ENCODE measurements at places on chromosomes 3 and 15.

DNA sequence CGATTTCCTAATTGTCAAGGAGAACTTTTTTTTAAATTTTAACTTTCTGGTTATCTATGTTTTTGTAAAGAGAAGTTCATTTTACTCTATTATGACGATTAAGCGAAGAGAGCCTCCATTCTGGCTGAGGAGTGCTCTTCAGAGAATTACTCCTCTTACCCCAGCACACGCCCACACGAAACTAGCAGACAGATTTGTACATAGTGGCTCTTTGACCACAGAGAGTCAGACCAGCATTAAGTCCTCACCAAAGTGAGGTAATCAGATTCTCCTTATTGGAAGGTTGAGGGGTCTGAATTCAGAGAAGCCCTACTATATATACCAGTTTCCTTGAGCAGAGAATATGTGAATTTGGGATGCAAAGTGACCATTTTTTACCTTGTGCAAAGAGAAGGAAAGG, 204.8 kb upstream of the TSC22D2 start:
- no peak for DNase-seq
- no peaks in the 10 kb centered on the region for H3K27me3 ChIP-seq
- no peaks in the 10 kb centered on the region for H3K36me3 ChIP-seq
- no peaks in the 10 kb centered on the region for H3K4me1 ChIP-seq
- no peak overlapping the region for H3K27ac ChIP-seq

DNA sequence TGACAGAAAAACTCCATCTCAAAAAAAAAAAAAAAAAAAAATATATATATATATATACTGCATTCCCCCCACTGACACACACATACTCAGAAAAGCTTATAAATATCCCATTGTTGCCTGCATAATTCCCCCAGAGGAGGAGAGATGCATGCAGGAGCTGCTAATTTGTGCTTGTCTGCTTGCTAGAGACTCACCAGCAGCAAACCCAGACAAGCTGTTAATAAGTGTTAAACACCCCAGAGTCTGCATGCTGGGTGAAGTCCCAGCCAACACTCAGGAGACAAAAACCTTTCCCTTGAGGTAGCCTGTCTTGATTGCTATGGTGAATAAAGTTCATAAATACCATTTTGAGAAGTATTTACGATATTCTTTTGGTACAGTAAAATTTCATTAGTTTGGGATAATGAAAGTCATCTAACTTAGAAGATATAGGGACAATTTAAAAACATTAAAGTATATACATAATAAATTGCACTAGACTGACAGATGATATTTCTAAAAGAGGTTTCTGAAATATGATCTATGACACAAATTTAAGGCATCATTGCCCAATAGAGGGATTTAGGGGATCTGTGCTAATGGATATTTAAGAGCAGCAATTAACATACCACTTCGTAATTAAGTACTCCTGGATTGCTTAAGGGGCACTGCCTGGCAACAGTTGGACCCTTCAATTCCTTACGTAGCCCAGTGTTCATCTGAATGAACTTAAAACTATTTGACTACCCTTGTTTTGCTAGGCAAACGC, 400.0 kb upstream of the C2CD4B start:
- no peak for DNase-seq
- H3K4me3 ChIP-seq = no peak overlapping the region
- no peak overlapping the region for H3K27ac ChIP-seq

DNA sequence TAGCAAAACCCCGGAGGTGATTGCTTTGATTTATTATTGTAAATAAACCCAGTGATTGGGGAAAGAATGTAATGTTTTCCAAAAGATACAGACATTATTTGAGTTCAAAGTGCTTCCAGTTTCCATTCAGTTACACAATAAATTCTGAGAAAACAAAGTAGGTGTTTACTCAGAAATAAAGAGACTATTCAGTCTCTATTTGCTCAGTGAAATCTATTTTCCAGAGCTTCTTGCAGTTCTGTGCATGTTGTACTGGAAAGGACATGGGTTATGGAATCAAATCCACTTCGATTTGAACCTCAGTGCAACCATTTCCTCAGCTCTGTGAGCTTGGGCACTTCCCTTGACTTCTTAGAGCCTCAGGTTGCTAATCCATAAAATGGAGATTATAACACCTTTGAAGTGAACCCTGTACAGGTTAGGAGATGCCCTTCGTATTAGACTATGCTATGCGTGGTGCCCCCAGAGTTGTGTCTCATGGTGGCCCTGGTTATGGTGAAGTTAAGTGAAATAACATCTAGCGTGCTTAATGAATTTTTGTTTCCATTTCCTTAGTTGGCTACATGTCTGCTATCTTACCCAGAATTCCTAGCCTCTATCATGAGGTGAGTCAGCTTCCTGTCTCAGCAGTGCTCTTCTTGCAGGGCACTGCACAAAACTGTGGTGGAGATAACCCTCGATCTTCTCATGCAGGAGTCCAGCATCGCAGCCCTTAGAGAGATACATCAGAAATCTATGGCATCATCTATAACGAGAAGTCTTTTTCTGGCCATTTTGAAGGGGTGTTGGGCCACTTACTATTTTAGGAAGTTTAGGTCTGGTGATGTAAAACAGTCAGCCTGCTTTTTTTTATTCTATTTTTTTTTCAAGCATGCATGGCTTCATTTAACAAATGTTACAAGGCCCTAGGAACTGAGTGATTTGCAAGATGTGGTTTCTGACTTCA, 97.7 kb downstream of the RPL39L start:
- peaks cover 16% of the 10 kb centered on the region for H3K4me1 ChIP-seq
- H3K27ac ChIP-seq = no peak overlapping the region
- H3K27me3 ChIP-seq = no peaks in the 10 kb centered on the region
- DNase-seq = no peak
- peaks cover 28% of the 10 kb centered on the region for H3K36me3 ChIP-seq

- DNase-seq = no peak
- no peaks in the 10 kb centered on the region for H3K4me1 ChIP-seq
These were observed 62.9 kb downstream of the ATG7 start for GRCh38 chr3:11335056-11335608.

- no peaks in the 10 kb centered on the region for H3K36me3 ChIP-seq
- no peak for DNase-seq
- H3K4me1 ChIP-seq = no peaks in the 10 kb centered on the region
- peaks cover 26% of the 10 kb centered on the region for H3K27me3 ChIP-seq
- H3K4me3 ChIP-seq = no peak overlapping the region
- H3K27ac ChIP-seq = no peak overlapping the region
These were observed 430.2 kb upstream of the MCTP2 start for GRCh38 chr15:93801206-93801605.

DNA sequence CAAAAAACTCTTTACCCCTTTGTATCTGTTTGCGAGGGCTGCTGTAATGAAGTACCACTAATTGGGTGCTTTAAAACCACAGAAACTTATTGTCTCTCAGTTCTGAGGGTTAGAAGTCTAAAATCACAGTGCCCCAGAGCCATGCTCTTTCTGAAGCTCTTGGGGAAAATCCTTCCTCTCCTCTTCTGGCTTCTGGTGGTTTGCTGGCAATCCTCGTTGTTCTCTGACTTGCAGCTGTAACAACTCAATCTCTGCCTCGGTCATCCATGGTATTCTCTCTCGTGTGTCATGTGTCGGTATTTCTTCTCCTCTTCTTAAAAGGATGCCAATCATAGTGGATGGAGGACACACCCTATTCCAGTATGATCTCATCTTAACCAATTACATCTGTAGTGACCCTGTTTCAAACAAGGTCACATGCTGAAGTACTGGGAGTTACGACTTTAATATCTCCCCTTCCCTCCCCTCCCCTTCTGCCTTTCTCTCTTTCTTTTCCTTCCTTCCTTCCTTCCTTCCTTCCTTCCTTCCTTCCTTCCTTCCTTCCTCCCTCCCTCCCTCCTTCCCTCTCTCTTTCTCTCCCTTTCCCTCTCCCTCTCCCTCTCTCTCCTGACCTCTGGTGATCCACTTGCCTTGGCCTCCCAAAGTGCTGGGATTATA, 6.5 kb upstream of the ARL8B start:
- H3K27ac ChIP-seq = no peak overlapping the region
- H3K4me3 ChIP-seq = no peak overlapping the region
- no peaks in the 10 kb centered on the region for H3K4me1 ChIP-seq
- no peak for DNase-seq

DNA sequence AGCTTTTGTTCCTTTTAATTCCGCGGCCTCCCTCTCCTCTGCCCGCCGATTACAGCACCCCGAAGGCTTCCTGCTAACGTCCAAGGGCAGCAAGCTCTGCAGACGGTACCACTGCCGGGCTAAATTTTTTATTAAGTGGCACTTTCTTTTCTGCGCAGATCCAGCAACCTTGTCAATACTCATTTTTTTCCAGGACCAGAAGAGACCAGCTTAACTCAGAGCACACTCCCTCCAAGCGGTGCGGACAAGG, 542 bp upstream of the MEIS2 start:
- DNase-seq = peak; percentile 24
- H3K27me3 ChIP-seq = no peaks in the 10 kb centered on the region
- H3K36me3 ChIP-seq = peaks cover 5% of the 10 kb centered on the region

DNA sequence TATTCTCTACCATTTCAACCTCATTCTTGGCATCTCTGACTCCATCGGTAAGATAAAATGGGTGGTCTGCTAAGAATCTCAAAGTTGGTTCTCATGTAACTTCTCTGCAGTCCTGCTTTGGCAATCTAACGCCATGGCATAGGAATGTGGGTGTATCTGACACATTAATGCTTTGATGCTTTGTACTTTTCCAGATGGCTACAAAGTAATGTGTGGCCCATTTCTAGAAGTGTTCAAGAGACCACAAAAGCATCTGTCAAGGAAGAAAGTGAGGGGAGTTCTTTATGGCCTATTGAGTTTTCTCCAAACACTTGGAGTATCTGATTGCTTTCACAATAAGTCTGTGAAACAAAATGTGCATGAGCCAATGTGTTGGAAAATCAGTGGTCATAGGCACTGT, 339.9 kb upstream of the TGFBR2 start:
- H3K27me3 ChIP-seq = no peaks in the 10 kb centered on the region
- H3K4me1 ChIP-seq = no peaks in the 10 kb centered on the region
- H3K36me3 ChIP-seq = no peaks in the 10 kb centered on the region

DNA sequence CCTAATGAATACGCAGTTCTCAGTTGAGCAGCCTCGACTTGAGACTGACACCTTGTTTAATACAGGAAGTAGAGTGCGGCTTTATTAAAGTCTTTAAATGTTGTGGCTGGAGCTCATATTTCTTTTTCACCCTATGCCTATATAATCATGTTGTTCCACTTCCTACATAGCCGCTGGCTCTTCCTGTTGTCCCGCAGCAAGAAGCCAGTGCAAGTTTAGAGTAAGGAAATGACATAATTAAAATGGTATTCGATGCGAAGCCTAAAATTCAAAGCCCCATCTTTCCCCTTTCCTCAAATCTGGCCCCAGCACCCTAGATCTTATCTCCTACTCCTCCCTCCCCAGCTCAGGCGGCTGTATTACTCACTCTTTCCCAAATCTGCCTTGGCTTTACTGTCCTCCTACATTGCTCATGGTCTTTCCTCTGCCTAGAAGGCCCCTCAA, 7.5 kb upstream of the PHLDB2 start:
- no peak for DNase-seq
- peaks cover 13% of the 10 kb centered on the region for H3K36me3 ChIP-seq
- H3K4me3 ChIP-seq = no peak overlapping the region
- H3K27ac ChIP-seq = peak overlapping the region; percentile 7
- H3K4me1 ChIP-seq = peaks cover 17% of the 10 kb centered on the region
- H3K27me3 ChIP-seq = no peaks in the 10 kb centered on the region

- peak overlapping the region; percentile 50 for H3K27ac ChIP-seq
- DNase-seq = no peak
- H3K27me3 ChIP-seq = no peaks in the 10 kb centered on the region
- no peaks in the 10 kb centered on the region for H3K36me3 ChIP-seq
- no peak overlapping the region for H3K4me3 ChIP-seq
These were observed 28.6 kb downstream of the TRAK1 start for GRCh38 chr3:42119561-42120355.

DNA sequence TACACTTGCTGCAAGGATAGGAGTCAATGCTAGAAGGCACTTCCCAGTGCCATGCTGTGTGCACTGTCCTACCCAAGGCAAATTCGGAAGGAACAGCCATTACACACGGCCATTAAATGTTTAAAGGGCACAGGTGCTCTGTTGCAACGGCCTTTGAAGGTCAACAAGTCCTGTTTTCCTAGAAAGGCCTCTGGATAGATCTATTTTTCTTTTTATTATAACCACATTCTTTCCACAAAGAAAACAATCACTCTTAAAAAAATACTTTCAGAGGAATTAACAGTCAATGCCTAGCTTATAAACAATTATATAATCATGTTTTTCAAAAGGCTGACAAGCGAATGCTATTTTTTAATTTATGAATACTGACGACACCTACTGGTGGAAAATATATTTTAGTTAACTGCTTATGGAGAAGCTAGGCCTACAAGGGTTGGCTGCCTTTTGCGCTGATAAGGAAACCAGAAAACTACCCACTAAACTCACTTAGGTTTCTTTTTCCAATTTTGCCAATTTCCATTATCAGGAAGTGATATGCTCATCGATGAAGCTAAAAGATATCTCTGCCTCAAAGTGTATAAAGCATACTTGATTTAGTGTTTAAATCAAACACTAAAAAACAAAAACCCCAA, 2.4 kb downstream of the ARHGEF3 start:
- H3K4me1 ChIP-seq = peaks cover 39% of the 10 kb centered on the region
- no peaks in the 10 kb centered on the region for H3K27me3 ChIP-seq
- DNase-seq = no peak
- peak overlapping the region; percentile 92 for H3K27ac ChIP-seq
- H3K36me3 ChIP-seq = peaks cover 5% of the 10 kb centered on the region
- H3K4me3 ChIP-seq = peak overlapping the region; percentile 94

DNA sequence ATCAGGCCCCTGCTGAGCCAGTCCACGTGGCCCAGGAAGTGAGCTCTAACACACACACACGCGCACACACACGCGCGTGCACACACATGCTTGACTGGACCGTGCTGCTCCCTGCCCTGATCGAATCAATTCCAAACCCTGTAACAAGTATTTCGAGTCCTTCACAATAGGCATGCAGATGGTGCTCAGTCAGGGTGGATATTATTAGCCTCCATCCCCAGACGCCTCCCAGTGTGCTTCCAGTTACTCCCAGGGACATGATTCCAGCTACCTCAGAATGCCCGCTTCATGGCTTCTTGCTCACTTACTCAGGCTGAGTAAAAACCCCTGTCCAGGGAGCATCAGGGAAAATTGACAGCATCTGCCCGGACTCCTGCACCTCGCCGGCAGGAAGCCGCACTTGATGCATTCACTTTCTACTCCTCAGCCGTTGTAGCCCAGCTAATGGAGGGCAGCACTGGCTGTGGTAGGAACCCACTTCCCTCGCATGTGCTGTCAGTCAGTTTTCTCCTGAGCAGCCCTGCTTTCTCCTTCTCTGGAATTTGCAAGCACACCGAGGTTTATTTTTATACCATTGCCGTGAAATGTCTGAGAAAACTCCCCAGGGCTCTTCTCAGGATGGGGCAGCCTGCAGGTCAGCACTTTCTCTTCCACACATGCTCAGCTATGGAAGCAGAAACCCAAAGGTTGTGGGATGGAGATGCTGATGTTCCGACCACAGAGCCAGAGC, 126.1 kb upstream of the ABHD17C start:
- no peak overlapping the region for H3K27ac ChIP-seq
- H3K27me3 ChIP-seq = no peaks in the 10 kb centered on the region
- H3K4me3 ChIP-seq = no peak overlapping the region
- no peaks in the 10 kb centered on the region for H3K4me1 ChIP-seq
- peaks cover 17% of the 10 kb centered on the region for H3K36me3 ChIP-seq
- no peak for DNase-seq
